Thymus (tissue), 14 donors: ENCODE measurements at places on chromosomes 6 and 20. TPM values are rescaled to one million over a fixed set of nuclear protein-coding genes. Genes with fewer than 3 reads are reported as not detected.
A peak's percentile ranks its signal among the peaks of the same experiment; 100 is the strongest.

The GPR6 gene
- total RNA-seq: not detected

The CST5 gene
- not detected for total RNA-seq

The CDH4 gene
- total RNA-seq: 0.61 TPM

GRCh38 chr6:169963581-169964297, 212.3 kb downstream of the ERMARD start:
- no peak for DNase-seq

The DEFB113 gene
- total RNA-seq: not detected

The MATN4 gene
- 0.14 TPM for total RNA-seq

- peak; percentile 24 for DNase-seq
Observed at GRCh38 chr6:169959136-169960002, 207.9 kb downstream of the ERMARD start.

The SIRT5 gene
- total RNA-seq: 12.2 TPM

The SLC13A3 gene
- total RNA-seq: 1.4 TPM

The PPP1R16B gene
- 16.8 TPM for total RNA-seq

- DNase-seq: no peak
Observed at GRCh38 chr6:32852844-32853540, 512 bp downstream of the TAP1 start.

- no peak for DNase-seq
Observed at GRCh38 chr20:33531047-33531877, 41.4 kb downstream of the CBFA2T2 start.

The TAF11 gene
- total RNA-seq: 34.8 TPM

- DNase-seq: peak; percentile 15
Observed at GRCh38 chr6:81752921-81753710, 635 bp upstream of the TENT5A start.

DNA sequence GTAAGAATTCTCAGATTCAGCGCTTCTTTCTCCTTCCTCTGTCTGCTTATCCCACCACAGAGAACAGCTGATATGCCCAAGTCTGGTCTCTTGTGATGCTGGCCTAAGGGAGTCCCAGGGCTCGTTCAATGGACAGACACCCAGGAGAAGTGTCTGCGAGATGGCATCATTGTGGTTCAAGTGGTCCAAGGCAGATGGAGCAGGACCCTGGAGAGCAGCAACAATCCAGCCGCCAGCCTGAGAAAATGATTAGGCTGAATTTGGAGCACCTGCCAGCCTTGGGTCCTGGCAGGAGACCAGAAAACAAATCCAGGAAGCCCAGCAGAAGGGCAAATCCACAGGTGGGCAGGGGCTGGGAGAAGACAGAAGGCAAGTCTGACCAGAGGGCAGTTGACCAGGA, 145.8 kb downstream of the PTPRT start:
- DNase-seq: no peak

- no peak for DNase-seq
Observed at GRCh38 chr20:4867051-4867450, 134.3 kb downstream of the SLC23A2 start.

The BHLHE23 gene
- total RNA-seq: 0.42 TPM

The SPATS1 gene
- total RNA-seq: 0.33 TPM

DNA sequence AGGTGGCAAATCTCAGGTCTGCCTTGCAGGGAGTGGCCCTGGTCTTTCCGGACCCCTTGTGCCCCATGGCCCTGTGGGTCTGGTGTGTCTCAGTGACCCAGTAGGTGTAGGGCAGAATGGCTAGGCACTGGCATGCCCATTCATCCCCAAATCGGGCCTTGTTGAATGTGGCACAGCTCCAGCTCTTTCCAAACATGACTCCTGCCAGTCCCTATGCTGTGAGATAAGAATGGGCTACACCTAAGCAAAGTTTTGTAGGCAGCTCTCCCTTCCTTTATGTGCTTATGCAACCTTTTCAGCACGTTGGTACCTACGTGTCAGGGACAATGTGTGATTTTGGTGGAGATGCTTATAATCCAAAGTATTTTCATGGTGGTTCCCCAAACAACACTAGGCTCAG, 33.9 kb downstream of the FOXO3 start:
- DNase-seq: no peak

The CYP24A1 gene
- 0.38 TPM for total RNA-seq

DNA sequence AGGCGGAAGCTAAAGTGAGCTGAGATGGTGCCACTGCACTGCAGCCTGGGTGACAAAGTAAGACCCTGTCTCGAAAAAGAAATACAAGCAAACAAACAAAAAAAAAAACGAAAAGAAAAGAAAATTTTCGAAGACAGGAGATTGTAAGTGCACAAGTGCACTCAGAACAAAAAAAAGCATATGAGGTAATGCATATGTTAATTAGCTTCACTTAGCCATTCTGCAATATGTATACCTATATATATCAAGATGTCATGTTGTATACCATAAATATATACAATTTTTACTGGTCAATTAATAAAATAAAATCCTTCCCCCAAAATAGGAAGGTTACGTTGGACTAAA, 127.5 kb downstream of the RIN2 start:
- DNase-seq: no peak

GRCh38 chr6:146297815-146298214, 245.8 kb upstream of the RAB32 start:
- DNase-seq: no peak

The C6orf132 gene
- 0.71 TPM for total RNA-seq

GRCh38 chr6:120214088-120214499, 864.5 kb upstream of the MAN1A1 start:
- DNase-seq: no peak

- no peak for DNase-seq
Observed at GRCh38 chr6:22350109-22350508, 53.3 kb upstream of the PRL start.

- DNase-seq: no peak
Observed at GRCh38 chr20:8952721-8953120, 116.2 kb upstream of the PLCB4 start.

DNA sequence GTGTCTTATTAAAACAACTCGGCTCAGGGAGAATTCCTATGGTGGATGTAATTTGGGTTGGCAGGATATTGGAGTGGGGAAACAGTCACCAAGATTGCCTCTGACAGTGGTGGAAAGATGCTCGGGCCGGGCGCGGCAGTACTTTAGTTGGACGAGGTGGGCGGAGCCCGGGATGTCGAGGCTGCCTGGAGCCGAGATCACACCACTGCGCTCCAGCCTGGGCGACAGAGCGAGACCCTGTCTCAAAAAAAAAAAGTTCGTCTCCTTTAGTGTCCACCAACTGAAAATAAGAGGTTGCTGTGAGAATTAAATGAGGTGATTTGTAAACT, 621 bp downstream of the NOL7 start:
- no peak for DNase-seq

The APOM gene
- total RNA-seq: 6.1 TPM

DNA sequence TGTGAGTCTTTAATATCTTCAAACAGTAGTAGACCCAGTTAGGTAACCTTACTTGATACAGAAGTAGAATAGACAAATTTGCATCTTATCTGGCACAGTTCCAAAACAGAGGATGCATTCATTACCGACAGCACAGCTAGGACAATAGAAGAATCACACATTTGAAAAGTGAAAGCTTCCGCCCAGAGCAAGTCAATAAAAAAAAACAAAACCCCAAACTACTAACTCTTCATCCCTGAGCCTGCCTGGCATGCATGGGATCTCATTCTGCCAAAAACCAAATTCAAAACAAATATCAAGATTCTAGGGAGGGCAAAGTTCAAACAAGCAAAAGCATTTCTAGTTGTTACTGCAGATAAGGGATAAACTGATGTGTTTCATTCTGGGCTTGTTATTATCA, 235.4 kb downstream of the BTBD9 start:
- DNase-seq: no peak

DNA sequence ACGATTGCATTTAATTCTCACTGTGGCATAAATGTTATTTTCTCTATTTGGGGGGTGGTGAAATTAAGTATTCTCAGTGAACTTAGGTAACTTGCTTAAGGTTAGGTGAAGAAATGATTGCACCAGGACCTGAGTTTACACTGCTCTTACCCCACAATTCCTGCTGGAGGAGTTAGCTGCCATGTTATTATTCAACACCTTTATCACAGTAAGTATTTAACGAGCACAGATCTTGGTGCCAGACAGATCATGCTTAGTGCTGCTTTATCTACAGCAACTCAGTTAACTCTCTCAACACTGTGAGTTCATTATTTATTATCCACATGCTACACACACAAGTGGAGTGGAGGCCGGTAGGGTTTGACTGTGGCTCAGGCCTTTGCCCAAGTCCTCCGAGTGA, 249.7 kb downstream of the TMEM242 start:
- DNase-seq: no peak

The PPIL1 gene
- total RNA-seq: 29.8 TPM

The OPN5 gene
- not detected for total RNA-seq

GRCh38 chr20:9981829-9982228, 53.0 kb upstream of the ANKEF1 start:
- no peak for DNase-seq

The HCK gene
- total RNA-seq: 25.2 TPM

DNA sequence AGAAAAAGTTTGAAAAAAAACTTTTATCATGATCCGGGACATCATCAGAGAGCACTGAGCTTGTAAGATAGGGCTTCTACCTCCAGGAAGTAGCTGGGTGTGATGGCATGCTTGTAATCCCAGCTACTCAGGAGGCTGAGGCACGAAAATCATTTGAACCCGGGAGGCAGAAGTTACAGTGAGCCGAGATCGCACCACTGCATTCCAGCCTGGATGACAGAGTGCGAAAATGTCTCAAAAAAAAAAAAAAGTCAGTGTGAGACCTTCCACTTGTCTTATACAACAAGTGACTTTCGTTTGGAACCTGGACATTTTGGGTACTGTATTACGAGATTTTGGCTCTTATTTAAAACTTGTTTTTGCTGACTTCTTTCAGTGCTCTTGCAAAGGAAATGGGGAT, 5.9 kb upstream of the SLC13A3 start:
- DNase-seq: no peak

GRCh38 chr6:139343052-139343750, 31.2 kb downstream of the CITED2 start:
- DNase-seq: no peak

The COL9A1 gene
- total RNA-seq: 1.2 TPM

DNA sequence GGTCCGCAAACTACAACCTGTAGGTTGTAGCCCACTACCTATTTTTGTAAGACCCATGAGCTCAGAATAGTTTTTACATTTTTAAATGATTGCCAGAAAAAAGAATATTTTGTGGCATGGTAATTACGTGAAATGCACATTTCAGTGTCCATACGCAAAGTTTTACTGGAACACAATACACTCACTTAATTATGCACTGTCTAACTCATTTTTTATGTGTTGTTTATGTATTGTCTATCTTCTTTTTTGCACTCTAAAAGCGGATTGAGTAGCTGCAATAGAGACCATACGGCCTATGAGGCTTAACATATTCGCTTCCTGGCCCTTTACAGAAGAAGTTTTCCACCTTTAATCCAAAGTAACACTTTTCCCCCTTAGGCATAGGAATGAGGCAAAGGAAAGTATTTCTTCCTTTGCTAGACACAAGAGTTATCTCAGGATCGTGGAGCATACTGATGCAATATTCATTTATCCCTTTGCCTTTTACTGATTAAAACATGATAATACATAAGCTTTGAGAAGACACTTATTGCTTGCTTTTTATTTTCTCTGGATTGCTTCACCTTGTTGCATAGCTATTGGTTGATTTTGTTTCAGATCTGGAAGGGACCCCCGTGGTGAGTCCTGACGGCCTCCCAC, 69.8 kb downstream of the FNDC1 start:
- DNase-seq: no peak

DNA sequence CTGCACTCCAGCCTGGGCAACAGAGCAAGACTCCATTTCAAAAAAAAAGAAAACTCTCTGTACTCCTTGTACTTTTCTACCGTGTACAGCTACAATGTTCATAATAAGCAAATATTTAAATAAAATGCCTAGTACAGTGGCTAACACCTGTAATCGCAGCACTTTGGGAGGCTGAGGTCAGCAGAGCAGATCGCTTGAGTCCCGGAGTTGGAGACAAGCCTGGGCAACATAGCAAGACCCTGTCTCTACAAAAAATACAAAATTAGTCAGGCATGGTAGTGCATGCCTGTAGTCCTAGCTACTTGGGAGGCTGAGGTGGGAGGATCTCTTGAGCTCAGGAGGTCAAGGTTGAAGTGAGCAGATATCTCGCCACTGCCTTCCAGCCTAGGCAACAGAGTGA, 5.7 kb downstream of the NAPB start:
- DNase-seq: no peak

The RIOK1 gene
- total RNA-seq: 21.3 TPM

DNA sequence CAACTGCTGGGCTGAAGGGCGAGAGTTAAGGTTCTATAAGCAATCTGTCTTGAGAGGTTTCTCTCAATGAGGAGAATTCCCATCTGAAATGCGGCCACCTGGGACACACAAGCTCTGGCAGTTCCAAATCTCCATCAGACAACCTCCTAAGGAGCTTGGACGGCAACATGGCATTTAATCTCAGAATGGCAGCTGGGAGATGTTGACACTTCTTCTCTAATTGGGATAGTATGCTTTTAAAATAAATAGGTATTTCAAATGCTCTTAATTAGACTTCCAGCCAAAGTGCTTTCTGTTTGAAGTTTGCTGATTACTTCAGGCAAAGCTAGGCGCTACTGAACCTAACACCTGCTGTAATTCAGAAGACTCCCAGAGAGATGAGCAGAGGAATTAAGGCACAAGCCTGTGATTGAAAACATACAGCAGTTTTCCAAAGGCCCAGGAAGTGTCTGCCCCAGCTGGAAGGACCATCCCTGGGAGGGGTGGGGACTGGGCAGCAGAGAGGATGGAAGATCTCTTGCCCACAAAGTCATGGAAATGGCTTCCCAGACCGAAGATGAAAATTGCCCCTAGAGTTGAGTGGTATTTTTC, 59.1 kb upstream of the KCNK16 start:
- no peak for DNase-seq
